ENCODE measurements at places on chromosomes 11 and 22. TPM values are rescaled to one million over a fixed set of nuclear protein-coding genes. Genes with fewer than 3 reads are reported as not detected.

The CST6 gene
- polyA plus RNA-seq, result not detected

The ZNF74 gene
- 15.3 TPM for polyA plus RNA-seq

The RGL4 gene
- 1.8 TPM for polyA plus RNA-seq

The TEX12 gene
- 0.11 TPM for polyA plus RNA-seq

The TSGA10IP gene
- polyA plus RNA-seq, result not detected

The MCAM gene
- 51.9 TPM for polyA plus RNA-seq

The OR4A47 gene
- not detected for polyA plus RNA-seq

The KRTAP5-9 gene
- 0.28 TPM for polyA plus RNA-seq

The MUC6 gene
- polyA plus RNA-seq, result 10.6 TPM

The DNAJB7 gene
- 0.33 TPM for polyA plus RNA-seq

The TLCD5 gene
- 12.5 TPM for polyA plus RNA-seq

The OR6T1 gene
- polyA plus RNA-seq, result not detected

GRCh38 chr11:86511086-86511551, 136.4 kb downstream of the CCDC81 start:
- DNase-seq, result no peak

DNA sequence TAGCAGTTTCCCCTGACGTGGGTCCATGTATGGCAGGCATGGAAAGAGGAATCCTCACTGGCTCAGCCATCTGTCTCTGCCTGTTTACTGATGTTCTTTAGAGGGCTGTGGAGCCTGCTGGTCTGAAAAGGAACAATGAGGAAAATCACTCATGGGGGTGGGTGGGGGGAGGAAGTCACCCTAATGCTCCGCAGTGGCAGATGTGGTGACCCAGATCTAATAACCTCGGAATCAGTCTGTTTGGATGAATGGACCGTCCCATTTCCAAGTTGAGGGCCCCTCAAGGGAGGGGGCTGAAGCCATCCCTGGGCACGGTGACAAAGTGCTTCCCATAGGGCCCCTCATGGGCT, 4.4 kb downstream of the BCR start:
- DNase-seq, result no peak

DNA sequence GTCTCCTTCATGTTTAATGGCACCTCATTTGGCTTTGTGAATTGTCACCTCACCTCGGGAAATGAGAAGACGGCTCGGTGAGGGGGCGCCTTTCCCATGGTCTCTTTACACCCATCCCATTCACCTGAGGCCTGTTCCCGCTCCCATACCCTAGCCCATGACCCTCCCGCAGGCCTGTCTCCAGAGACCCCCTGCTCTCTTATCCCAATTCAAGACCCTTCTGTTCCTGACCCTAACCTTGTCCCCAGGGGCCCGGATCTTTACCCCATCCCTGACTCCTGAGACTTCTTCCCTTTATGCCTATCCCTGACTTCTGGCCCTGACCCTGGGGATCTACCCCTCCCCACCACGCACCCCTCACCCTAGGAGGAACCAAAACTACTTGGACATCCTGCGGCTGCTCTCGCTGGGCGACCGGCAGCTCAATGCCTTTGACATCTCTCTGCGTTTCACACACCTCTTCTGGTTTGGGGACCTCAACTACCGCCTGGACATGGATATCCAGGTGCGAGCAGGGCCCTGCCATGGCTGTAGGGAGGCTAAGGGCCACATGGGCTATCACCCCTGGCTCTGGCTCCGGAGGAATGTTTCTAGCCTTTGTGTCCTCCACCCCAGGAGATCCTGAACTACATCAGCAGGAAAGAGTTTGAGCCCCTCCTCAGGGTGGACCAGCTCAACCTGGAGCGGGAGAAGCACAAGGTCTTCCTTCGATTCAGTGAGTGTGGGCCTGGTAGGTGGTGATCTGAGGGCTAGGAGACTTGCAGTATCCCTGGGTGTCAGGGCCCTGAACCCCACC, 7.9 kb downstream of the INPPL1 start:
- DNase-seq, result no peak

DNA sequence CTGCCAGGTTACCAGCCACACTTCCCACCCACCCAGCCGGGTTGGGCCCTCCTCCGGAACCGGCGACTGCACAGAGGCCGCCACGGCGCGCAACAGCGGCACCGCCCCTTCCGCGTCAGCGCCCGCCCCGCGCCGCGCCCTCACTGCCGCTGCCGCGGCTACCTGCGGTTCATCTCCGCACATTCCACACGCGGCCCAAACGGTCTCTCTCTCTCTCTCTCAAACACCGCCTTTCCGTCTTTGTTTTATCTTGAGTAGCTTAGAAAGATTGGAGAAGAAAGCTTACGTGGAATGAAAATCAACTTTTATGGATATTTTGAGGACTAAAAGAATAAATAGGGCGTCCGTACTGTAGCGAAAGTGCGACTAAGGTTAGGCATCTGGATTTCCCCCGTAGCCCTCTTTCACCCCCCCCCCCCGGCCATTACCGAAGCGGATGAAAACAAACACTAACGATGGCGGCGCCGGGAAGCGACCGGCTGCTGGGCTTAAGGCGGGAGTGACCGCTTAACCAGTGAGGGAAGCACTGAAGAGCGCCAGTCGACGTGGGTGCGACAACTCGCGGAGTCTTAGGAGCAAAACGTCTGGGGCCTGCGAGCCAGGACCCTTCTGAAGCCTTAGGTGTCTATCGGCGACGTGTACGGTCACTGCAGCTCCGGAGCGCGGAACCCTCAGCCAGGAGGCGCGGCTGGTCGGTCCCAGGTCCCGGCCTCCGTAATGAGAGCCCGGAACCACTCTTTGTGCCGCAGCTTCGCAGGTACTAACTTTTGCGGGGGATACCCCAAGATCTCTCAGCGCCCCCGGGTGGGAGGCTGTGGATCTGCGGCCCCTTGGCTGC, at the start of the genes ATG13 and HARBI1:
ATG13 (plus strand) TSS at position 420 of the 838 bp plus-strand sequence. CDS start 26,739 bp downstream, outside the sequence.
HARBI1 (minus strand) TSS at position 94 of the 838 bp plus-strand sequence. CDS start 990 bp downstream, outside the sequence.
- peak; percentile 85 for DNase-seq

DNA sequence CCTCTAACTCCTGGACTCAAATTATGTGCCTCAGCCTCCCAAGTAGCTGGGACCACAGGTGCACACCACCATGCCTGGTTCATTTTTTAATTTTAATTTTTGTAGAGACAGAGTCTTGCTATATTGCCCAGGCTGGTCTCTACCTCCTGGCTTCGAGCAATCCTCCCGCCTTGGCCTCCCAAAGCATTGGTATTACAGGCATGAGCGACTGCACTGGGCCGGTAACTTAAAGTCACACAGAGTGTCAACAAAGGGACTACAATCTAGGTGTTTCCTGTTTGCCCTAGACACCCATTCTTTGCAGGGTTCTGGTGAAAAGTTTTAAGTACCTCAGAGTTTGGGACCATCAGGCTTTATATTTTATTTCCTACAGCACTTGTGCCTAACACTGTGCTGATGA, 8.4 kb downstream of the UVRAG start:
- no peak for DNase-seq

- DNase-seq, result no peak
Observed at GRCh38 chr22:43305806-43306205, 37.4 kb downstream of the SCUBE1 start.

GRCh38 chr11:1834062-1834610, 654 bp upstream of the SYT8 start:
- no peak for DNase-seq

- no peak for DNase-seq
Observed at GRCh38 chr11:9046481-9046880, 42.7 kb upstream of the NRIP3 start.

DNA sequence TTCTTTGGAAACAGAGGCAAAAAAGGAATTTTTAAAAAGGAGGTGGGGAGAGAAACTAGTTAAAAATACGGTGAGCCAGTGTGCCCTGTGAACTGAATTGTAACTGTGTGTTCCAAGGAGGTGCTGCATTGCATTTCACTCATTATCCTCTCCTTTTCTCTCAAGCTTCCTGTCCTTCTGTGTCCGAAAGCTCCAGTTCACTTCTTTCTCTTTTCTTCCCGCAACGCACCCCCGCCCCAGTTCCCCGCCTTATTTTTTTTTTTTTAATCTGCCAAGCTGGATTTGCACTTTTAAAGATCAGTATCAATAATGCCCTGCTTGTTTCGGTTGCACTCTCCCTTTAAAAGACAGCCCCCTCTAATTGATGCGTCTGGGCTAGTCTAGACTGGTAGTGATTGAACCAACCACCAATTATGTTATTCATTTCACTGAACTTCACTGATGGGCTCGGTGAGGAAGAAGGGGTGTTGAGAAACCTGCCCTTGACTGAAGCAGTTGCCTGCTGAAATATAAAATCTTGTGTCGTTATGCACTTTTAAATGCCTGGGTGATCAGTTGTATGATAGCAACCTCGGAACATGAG, 18.5 kb downstream of the BLID start:
- no peak for DNase-seq

- no peak for DNase-seq
Observed at GRCh38 chr11:64059339-64060140, 23.8 kb downstream of the FLRT1 start.

- no peak for DNase-seq
Observed at GRCh38 chr22:46609724-46610201, 10.4 kb upstream of the GRAMD4 start.

DNA sequence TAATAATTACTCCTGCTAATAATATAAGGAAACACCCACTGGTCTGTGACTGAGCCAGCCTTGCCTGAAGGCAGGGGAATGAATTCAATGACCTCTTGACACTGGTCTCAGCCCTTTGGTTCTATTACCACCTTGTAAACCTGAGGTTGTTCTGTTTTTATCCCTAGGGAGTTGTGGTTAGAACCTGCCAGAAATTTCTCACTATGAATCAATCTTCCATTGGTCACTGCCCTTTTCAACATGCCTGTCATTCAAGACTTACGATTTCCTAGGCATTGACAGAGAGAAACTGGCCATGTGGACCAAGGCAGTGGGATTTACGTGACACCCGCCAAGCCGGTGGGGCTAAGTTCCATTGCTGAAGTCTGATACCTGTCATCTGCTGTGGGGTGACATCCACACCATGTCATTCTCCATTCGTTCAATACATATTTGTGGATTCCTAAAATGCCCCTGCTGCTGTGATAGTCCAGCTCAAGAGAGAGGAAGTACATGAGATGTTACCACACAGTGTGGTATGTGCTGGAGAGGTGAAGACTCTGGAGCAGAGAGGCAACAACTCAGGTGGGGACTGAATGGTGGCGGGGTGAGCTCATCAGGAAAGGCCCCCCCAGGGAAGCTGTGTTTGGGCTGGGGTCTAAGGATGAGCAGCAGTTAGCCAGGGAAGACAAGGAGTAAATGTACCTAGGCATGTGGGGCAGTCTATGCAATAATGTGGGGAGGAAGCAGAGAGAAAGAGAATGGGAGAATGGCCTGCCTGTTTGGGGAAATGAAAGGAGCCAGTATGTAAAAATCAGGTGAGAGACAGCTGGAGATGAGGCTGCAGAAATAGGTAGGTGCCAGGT, 15.2 kb upstream of the EHF start:
- no peak for DNase-seq

All from right renal cortex interstitium (tissue), 3 donors.